ENCODE measurements at places on chromosomes 2 and 18.
A peak's percentile ranks its signal among the peaks of the same experiment; 100 is the strongest.

DNA sequence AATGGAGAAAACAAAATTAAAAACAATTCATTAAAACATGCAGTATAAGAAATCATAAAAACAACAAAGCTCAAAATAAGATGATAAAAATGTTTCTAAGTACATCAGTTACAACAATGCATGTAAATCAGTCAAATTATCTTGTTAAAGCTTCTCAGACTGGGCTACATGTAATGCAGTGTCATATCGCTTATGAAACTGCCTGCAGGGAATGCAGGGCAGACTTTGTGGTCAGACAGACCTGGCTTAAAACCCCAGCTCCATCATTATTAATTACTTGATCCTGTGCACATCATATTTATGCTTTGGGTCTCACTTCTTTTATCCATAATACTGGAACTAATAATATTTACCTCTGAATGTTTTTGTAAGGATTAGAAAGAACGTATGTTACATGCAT, 74.6 kb downstream of the PID1 start:
- DNase-seq = no peak
- H3K4me1 ChIP-seq = no peaks in the 10 kb centered on the region
- no peak overlapping the region for H3K27ac ChIP-seq
- no peaks in the 10 kb centered on the region for H3K36me3 ChIP-seq

GRCh38 chr18:55510809-55511208, 77.2 kb downstream of the TCF4 start:
- H3K4me1 ChIP-seq = peaks cover 6% of the 10 kb centered on the region
- H3K27ac ChIP-seq = peak overlapping the region; percentile 86
- no peaks in the 10 kb centered on the region for H3K27me3 ChIP-seq
- no peak overlapping the region for H3K4me3 ChIP-seq
- DNase-seq = peak; percentile 88
- H3K36me3 ChIP-seq = no peaks in the 10 kb centered on the region

DNA sequence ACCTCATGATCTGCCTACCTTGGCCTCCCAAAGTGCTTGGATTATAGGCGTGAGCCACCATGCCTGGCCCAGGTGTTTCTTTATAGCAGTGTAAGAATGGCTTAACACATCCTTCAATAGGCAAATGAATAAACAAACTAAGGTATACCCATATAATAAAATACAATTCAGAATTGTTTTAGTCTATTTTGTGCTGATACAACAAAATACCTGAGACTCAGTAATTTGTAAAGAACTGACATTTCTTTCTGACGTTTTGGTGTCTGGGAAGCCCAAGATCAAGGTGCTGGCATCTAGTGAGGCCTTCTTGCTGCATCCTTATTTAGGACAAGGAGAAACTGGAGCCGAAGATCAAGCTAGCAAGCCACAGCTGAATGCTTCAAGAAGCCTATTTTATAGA, 1372.1 kb upstream of the DDX18 start:
- no peak overlapping the region for H3K4me3 ChIP-seq
- H3K27ac ChIP-seq = no peak overlapping the region
- no peak for DNase-seq

DNA sequence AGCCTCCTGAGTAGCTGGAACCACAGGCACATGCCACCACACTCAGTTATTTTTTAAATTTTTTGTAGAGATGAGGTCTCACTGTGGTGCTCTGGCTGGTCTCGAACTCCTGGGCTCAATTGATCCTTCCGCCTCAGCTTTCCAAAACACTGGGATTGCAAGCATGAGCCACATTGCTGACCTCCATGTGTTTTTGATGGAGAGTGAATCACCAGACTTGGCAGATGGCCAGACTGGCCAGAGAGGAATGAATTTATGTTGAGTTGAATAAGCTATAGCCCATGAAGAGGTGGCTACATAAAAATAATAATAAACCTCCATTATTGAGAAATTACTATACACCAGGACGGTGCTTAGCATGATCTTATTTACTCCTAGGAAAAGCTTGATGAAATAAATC, 91.5 kb downstream of the MREG start:
- DNase-seq = peak; percentile 32
- no peak overlapping the region for H3K4me3 ChIP-seq
- no peaks in the 10 kb centered on the region for H3K27me3 ChIP-seq
- peaks cover 6% of the 10 kb centered on the region for H3K4me1 ChIP-seq
- no peak overlapping the region for H3K27ac ChIP-seq
- no peaks in the 10 kb centered on the region for H3K36me3 ChIP-seq

DNA sequence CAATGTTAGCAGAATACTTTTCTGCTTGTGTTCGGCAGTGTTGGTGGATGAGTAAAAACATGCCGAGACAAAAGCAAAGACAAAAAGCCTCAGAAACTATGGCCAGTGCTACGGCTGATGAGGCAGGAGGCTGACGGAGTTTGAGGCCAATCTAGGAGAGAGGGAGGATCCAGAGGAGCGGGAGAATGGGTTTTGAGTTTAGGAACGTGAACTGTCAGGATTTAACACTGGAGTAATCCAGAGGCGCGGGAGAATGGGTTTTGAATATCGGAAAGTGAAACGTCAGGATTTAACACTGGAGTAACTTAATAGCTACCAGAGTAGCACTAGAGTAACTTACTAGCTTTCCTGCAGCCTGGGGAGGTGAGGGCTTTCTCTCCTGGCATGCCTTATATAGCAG, 37.4 kb downstream of the LYPD6B start:
- DNase-seq = peak; percentile 68
- no peaks in the 10 kb centered on the region for H3K27me3 ChIP-seq
- H3K36me3 ChIP-seq = no peaks in the 10 kb centered on the region
- no peak overlapping the region for H3K27ac ChIP-seq

DNA sequence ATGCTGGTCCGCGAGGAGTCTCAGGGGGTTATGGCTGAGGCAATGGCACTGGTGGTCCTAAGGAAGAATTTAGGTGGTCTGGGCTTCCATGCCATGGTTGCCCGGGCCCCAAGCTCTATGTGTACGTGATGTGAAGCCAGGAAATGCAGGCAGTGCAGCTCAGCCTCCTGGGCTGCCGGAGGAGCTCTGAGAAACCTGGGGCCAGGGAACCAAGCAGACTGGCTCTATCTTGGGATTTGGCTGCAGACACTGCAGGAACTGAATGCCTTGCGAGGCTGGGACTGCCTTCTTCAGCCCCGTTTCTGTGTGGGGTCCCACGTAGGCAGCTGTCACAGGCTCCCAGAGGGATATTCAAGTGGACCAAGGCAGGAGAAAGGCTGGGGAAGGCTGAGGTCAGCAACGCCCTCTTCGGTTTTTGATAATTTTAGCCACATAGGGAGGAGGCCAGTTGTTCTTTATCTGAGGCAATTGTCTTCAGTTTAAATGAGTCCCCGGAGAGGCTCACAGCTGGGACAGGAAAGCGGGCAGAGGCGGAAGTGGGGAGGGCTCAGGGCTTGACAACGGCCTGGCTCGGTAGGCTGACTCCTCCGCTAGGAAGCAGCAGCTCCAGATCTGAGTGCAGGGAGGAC, 77.7 kb downstream of the RHOB start:
- H3K36me3 ChIP-seq = no peaks in the 10 kb centered on the region
- DNase-seq = peak; percentile 69
- no peak overlapping the region for H3K4me3 ChIP-seq
- H3K27ac ChIP-seq = peak overlapping the region; percentile 35
- peaks cover 32% of the 10 kb centered on the region for H3K4me1 ChIP-seq

GRCh38 chr2:43191947-43192516, 34.4 kb downstream of the ZFP36L2 start:
- H3K27me3 ChIP-seq = no peaks in the 10 kb centered on the region
- H3K27ac ChIP-seq = no peak overlapping the region
- DNase-seq = no peak
- peaks cover 4% of the 10 kb centered on the region for H3K4me1 ChIP-seq

- no peak overlapping the region for H3K4me3 ChIP-seq
Measured at GRCh38 chr2:201363857-201364560, 6.9 kb upstream of the FLACC1 start.

DNA sequence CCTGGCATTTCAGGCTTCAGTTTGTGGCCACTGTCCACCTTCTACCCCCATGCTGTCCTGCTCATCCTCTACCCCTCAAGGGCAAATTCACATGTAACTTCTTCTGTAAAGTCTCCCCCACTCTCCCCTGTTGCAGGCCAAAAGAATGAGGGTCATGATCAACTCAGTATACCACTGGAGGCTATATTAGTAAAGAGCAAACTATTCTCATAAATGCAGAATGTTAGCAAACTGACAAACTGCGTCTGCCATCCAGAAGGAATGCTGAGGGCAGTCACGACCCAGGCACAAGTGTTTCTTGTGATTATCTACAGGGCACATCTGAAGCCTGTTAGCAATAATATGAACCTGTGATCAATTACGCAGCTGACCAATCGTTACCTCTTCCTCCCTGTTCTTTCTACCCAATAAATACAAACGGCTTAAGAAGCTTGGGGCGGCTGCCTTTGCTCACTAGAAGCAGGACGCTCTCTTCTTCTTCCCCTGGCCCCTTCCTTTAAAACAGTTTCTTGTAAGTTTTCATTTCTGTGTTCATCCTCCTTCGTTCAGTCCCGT, 58.3 kb downstream of the SEPTIN10 start:
- H3K27me3 ChIP-seq = no peaks in the 10 kb centered on the region
- no peak overlapping the region for H3K27ac ChIP-seq
- no peak overlapping the region for H3K4me3 ChIP-seq
- H3K4me1 ChIP-seq = no peaks in the 10 kb centered on the region
- no peak for DNase-seq

GRCh38 chr2:94873362-94874276, 2.4 kb downstream of the TEKT4 start:
- no peak overlapping the region for H3K27ac ChIP-seq
- H3K4me3 ChIP-seq = no peak overlapping the region
- no peak for DNase-seq
- H3K4me1 ChIP-seq = no peaks in the 10 kb centered on the region
- no peaks in the 10 kb centered on the region for H3K36me3 ChIP-seq
- H3K27me3 ChIP-seq = peaks cover 23% of the 10 kb centered on the region

DNA sequence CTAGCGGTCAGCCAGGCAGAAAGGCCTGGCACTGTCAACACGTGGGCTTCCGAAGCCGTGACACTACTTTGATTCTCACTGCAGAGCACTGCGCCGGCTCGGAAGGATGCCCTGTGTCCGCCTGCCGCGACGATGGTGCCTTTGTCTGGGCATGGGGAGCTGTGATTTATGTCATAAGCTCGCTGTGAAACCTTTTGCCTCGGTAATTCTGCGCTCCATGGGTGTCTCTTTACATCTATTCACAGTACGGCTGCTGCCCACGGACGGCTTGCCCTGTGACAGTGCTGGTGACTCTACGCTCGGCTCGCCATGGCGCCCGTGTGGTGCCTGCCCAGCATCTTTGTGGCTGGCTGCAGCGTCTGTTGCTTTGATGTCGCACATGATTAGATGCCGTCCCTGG, 43.1 kb upstream of the GBX2 start:
- H3K4me1 ChIP-seq = no peaks in the 10 kb centered on the region
- H3K27me3 ChIP-seq = peaks cover 55% of the 10 kb centered on the region
- no peaks in the 10 kb centered on the region for H3K36me3 ChIP-seq
- no peak for DNase-seq

GRCh38 chr2:189540551-189540950, 40.0 kb downstream of the SLC40A1 start:
- H3K36me3 ChIP-seq = no peaks in the 10 kb centered on the region
- H3K27me3 ChIP-seq = no peaks in the 10 kb centered on the region
- no peak for DNase-seq
- H3K4me1 ChIP-seq = no peaks in the 10 kb centered on the region

DNA sequence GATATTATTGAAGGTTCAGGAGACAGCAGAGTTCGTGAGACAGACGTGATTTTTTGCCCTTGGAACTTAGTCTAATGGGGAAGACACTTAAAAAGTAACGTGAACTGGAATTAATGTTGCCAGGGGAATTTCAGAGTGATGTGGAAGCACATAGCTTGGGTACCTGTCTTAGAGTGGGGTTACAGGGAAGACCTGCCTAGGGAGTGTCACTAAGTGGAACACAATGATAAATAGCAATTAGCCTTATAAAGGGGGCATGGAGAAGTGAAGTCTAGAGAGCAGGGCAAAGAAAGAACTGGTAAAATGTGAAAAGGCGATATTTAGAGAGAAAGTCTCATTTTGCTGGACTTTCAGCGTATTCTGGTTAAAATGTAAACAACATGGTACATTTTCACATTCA, 306.0 kb upstream of the TCF4 start:
- H3K4me3 ChIP-seq = no peak overlapping the region
- no peaks in the 10 kb centered on the region for H3K36me3 ChIP-seq
- no peak for DNase-seq
- no peaks in the 10 kb centered on the region for H3K27me3 ChIP-seq
- no peaks in the 10 kb centered on the region for H3K4me1 ChIP-seq

- H3K36me3 ChIP-seq = no peaks in the 10 kb centered on the region
- no peaks in the 10 kb centered on the region for H3K27me3 ChIP-seq
- H3K4me3 ChIP-seq = no peak overlapping the region
- no peak overlapping the region for H3K27ac ChIP-seq
Measured at GRCh38 chr2:229622495-229623355, 91.6 kb downstream of the DNER start.

GRCh38 chr2:149038442-149039212, at the start of gene LYPD6B:
LYPD6B (plus strand) TSS chr2:149038699; CDS start chr2:149130949, 92,250 bp downstream.
- DNase-seq = no peak
- no peak within 1 kb of the TSS for H3K4me3 ChIP-seq
- no peaks in the 10 kb centered on the region for H3K36me3 ChIP-seq

- H3K4me1 ChIP-seq = peaks cover 12% of the 10 kb centered on the region
- H3K27ac ChIP-seq = no peak overlapping the region
- H3K27me3 ChIP-seq = no peaks in the 10 kb centered on the region
- DNase-seq = peak; percentile 71
Measured at GRCh38 chr2:7053650-7054265, 136.5 kb downstream of the RNF144A start.

DNA sequence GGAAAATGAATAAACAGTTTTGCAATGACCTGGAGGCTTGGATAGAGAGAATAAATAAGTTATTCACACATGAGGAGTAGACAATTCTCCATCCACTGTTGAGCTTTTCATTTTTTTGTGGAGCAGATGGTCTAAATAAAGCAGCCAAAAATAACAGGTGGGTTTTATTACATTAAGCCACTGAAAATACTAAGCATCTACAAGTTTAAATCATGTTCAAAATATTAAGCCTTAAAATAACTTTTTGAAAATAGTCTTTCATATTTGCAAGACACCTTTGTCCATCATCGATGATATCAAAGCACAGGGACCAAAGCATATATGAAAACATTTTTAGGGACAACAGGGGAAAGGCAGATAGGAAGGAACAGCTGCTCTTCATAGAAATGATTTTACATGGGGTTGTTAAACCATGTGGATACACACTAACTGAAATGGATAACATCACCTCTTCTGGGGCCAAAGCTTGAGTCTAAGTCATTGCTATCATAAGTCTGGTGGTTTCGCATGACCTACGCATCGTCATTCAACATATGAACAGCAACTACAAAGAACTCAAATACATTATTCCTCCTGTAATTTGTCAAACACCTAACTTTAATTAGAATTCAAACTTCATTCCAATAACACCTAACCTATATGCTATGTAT, 197.6 kb upstream of the CHST9 start:
- no peaks in the 10 kb centered on the region for H3K36me3 ChIP-seq
- no peaks in the 10 kb centered on the region for H3K27me3 ChIP-seq
- H3K27ac ChIP-seq = peak overlapping the region; percentile 48
- no peak overlapping the region for H3K4me3 ChIP-seq
- H3K4me1 ChIP-seq = no peaks in the 10 kb centered on the region
